ENCODE measurements at places on chromosomes 13 and 19.

GRCh38 chr19:22427960-22428913, 6.1 kb upstream of the ZNF98 start:
- no peak for DNase-seq

GRCh38 chr13:41222259-41222852, 28.0 kb upstream of the KBTBD7 start:
- DNase-seq, result no peak

DNA sequence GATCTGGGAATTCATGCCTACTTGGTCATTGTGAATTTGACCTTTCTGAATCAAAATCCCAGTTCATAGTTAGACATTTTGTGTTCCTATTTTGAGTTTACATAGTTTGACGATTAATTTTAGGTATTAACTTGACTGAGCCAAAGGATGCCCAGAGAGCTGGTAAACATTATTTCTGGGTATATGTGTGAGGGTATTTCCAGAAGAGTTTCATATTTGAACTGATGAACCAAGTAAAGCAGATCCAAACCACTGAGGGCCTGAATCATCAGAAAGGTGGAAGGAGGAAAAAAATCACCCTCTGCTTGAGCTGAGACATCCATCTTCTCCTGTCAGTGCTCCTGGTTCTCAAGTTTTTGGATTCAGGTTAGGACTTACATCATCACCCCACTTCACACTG, 116.6 kb downstream of the CYSLTR2 start:
- no peak for DNase-seq

- DNase-seq, result no peak
Observed at GRCh38 chr19:31152906-31153305, 196.3 kb downstream of the TSHZ3 start.

GRCh38 chr13:111508164-111508870, 187.9 kb downstream of the TEX29 start:
- DNase-seq, result no peak

DNA sequence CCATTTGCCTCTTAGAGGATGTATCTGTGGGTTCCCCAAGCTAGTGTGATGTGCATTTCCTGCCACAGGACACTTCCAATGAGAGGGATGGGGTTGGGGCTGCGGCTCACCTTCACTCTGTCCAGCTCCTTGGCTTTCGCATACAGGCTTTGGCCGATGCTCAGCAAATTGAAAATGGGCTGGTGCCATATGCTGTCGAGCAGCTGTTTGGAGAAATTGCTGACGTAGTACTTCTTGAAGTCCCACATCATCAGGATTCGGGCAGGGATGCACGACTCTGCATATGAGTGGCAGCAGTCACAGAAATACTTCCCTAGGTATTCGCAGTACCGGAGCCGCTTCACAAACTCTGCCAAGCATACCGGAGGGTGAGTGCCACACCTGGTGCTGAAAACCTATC, 37.0 kb downstream of the RUBCNL start:
- no peak for DNase-seq

GRCh38 chr13:32047088-32047487, 15.5 kb downstream of the FRY start:
- no peak for DNase-seq

GRCh38 chr13:21948769-21949474, 278.0 kb downstream of the FGF9 start:
- DNase-seq, result no peak

DNA sequence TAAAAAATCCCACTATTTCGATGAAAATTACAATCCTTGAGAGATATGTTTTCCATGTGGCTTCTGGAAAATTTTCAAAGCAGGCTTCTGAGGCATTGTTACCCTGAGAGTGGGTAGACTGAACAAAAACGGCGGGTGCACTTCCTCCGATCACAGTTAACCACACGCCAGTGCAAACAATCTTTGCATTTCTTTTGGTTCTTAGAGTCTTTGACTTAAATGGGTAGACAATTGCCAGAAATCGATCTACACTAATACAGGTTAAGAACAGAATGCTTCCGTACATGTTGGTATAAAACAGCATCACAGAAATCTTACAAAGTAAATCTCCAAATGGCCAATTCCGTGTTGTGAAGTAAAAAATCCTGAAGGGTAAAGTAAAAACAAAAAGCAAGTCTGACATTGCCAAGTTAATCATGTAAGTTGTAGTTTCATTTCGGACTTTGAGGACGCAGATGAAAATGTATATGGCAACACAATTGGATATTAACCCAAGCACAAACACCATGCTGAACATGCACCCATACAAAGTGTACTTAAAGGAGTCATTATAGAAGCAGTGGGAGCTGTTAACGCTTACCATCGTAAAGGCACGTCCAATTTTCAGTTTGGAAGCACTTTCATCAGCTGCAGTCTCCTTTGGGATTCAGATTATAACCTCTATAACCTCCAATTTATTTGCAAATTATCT, 927 bp downstream of the LPAR6 start:
- DNase-seq, result no peak

DNA sequence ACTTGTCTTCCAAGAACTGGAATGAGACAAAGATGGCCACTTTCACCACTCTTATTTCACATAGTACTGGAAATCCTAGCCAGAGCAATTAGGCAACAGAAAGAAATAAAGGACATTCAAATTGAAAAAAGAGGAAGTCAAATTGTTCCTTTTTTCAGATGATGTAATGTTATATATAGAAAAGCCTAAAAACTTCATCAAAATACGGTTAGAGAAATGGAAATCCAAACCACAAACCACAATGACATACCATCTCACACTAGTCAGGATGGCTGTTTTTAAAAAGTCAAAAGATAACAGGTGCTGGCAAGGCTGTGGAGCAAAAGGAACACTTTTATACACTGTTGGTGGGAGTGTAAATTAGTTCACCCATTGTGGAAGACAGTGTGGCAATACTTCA, 113.3 kb upstream of the SPRY2 start:
- no peak for DNase-seq

DNA sequence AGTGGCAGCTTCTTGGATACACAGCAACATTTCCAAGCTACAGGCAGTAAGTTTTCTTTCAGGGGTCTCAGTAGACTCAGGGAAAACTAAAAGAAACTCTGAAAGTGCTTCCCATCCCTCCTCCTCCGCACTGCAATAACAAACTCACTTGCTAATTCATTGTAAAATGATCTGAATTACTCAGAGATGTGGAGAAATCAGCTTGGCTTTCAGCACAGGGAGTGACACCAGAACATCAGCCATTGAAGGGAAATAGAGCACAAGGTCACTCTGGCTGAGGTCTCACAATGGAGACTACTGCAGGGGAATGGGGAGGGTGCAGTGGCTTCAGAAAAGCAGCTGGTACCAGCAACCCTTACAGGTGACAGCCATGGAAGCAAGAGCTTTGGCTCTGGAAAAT, 137.3 kb upstream of the SERP2 start:
- no peak for DNase-seq

DNA sequence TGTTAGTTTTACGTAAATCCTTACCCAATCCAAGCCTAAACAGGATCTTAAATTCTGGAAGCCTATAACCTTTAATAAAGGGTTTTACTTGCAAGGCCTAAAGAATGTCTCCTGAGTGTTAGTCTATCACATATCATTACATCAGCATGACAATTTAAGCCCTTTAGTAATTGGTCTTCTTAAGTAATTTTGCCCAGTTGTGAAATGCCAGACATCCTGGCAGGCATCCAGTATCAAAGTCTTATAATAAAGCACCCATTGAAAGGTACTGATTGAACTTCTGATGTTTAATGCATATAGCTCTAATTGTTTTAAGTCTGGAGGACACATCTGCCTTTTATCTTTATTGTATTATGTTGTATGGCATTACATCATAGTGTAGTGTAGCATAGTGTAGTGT, 1078.9 kb downstream of the SLITRK1 start:
- no peak for DNase-seq

GRCh38 chr13:64962404-64962803, 2267.7 kb downstream of the PCDH9 start:
- DNase-seq, result no peak

DNA sequence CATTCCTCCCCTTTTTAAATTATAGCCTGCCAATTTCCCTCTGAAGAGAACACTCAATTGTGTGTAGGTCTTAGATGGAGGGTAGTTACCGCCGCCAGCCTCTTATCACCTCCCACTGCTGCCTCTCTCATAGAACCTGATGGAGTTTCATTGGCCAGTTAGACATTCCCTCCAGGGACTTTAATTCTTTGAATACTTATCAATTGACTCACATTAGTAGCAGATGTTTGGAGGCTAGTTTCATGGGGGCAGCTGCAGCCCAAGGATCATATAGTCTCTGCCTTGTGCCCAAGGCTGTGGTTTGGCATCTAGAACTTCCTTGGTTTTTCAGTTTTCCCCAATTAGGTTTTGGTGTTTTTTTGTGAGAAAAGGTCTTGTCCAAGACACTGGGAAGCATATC, 318.9 kb upstream of the HTR2A start:
- peak; percentile 32 for DNase-seq

GRCh38 chr19:5114727-5115126, 145.8 kb downstream of the KDM4B start:
- DNase-seq, result no peak

DNA sequence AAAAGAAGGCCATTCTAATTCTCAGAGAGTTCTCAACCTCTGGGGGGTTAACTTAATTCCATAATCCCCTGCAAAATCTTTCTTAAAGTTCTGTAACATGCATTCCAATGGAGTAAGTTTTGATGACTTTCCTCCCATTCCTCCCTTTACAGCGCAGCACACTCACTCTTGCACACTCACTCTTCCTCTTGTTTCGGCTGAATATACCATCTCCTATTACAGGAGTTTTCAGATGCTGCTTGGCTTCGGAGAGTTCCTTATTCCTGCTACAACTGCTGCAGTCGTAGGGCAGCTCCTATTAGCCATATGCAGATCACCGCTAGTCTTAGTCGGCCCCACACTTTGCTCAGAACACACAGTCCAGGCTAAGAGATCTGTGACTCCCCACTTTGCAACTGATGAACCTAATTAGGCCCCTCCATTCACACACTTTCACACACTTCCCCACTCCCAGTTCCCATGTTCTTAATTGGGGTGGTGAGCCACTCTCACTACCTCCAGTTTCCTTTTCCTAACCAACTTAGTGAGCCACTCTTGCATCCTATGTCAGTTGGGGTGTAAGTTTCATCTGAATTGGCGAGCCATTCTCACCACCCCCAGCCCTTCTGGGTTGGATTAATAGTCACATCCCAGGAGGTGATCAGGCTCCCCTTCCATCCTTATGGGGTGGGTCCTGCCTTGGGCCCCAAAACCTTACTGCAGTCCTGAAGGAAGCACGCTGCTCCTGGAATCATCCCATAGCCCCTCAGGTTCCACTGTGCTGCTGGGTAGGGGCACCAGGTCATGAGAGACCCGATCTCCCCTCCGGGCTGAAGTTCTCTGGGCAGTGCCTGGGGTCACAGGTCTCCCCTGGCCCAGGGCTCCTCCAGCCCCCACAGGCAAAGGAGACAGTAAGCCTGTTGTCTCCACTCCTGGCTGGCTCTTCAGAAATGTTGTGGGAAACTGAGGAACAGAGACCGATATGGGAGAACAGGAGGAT, 53.9 kb downstream of the OR10H4 start:
- DNase-seq, result no peak

DNA sequence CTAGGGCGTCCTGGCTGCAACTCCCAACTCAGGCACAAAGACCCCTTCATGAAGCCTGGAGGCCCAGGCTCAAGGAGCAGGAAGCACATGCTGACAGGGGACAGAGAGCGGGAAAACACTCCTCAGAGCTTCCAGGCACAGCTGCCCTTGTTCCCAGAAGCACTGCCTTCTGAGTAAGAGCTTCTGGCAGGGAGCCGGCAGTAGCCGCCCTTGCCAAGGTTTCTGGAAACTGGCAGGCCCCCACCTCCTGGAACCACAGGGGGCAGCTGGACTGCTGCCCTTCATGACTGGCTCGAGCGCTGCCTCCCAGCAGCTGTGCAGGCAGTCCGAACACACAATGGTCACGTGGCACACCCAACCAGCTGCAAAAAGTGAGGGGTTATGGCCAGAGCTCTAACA, 33.6 kb upstream of the EPHX3 start:
- peak; percentile 99 for DNase-seq

DNA sequence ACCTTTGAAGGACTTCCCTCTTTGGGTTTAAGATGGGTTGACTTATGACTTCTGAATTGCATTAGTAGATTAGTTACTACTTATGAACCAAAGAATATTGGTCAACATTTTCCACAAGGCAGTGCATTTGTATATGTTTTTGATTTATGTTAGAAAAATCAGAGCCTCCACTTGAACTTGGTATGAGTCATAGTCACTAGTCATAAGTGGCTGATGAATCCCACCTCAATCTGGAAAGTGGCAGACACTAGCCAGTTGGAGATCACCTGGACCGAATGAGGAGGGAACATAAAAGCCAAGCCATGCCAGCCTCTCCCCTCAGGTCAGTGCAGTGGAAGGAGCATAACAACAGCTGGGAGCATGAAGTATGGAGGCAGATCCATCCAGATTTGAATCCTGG, 39.3 kb upstream of the SPART start:
- DNase-seq, result no peak

DNA sequence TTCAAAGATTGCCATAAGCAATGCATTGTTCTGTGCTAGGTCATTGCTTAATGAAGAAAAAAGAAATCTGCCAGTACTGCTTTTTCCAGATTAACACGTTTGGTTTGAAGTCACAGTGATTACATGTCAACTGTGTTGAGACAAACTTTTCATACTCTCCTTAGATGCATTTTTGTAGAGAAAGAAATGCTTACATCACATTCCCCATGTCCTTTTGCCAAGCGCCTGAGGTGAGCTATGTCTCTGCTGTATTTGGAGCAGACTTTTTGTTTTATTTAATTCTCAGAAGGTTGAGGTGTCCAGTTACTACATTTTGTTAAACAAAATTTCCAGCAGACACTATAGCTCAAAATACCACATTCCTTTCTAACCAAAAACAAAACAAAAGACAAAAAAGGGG, 16.2 kb downstream of the LACC1 start:
- DNase-seq, result no peak

GRCh38 chr13:46598140-46598819, 45.3 kb downstream of the LRCH1 start:
- DNase-seq, result no peak

GRCh38 chr13:48994706-48995105, 19.0 kb downstream of the FNDC3A start:
- DNase-seq, result no peak

DNA sequence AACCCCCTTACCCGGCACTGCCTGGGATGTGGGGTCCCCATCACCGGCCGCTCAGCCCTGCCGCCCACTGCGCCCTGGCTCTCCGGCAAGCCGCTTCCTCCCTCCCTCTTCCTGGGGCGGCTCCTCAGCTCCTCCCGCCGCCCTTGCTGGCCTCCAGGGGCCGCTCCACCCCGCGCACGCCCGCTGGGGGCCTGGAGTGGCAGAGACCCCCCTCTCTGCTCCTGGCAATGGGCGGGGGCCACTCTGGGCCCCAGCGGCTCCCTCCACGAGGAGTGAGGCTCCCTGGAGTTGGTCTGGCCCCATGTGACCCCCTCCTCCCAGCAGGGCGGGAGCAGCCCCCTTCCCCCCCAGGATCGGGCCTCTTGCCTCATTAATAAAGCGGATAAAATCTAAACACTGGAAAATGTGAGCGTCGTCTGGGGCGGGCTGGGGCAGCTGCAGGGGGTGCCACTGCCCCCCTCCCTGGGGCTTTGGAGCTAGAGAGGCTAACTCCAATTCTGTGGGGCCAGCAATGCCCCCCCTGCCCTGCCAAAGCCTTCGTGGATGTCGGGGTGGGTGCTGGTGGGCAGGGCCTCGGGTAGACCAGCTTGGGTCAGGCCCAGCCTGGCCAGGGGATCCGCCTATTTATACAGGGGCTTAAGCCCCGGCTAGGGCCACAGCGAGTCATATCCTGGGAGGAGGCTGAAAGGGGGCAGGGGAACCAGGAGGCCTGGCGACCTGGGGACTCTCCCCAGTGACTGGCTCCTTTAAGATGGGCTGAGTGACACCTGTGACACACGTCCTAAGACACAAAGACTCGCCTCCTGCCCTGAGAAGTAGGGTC, at the start of gene PTGER1:
Gene PTGER1 (minus strand): TSS at position 104 of the 823 bp plus-strand sequence. CDS start 1,034 bp downstream, outside the sequence.
- no peak for DNase-seq

Data from brain pericyte (primary cell).